ENCODE measurements at places on chromosomes 3 and 15.

DNA sequence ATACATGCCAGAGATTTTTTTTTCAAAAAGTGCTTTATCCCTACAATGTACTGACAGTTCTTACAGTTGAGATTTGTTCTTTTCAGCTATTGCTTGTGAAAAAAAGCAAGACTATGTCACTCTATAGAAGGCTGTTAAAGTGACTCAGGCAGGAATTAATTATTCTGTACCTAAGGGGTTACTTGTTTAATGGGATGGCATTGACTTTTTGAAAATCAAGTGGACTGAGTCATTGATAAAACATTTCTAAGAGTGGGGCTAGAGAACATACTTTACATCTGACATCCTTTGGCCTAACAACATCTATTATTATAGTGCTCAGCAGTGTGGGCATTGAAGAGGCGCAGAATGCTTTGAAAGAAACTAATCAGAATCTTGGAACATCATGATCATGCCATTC is 34.3 kb downstream of the INTS14 start:
- no peak for DNase-seq

GRCh38 chr3:38582941-38583645 is 66.4 kb downstream of the SCN5A start:
- no peak for DNase-seq

DNA sequence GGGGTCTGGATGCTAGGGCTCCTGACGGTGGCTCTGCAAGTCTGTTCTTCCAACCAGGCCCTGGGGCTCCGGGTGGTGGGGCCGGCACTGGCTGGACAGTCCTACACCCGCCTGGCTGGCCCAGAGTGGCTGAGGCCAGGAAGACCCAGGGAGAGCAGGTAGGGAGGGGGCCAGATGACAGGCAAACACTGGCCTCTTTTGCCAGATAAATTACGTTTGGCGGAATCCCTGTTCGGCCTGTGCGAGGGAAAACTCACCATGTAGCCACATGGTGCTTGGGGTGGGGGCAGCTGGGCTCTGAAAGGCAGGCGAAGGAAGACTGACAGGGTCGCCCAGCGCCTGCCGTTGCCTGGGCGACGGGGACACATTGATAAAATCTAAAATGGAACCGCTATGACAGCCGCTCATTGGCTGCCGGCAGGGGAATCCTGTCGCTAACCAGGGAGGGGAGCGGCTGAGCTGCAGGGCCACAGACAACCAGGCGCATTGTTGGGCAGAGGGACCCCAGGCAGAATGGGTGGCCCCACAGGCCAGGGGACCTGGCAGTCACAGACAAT is 30.4 kb downstream of the IQSEC1 start:
- DNase-seq: no peak

GRCh38 chr3:140610544-140610943 is 67.3 kb upstream of the TRIM42 start:
- no peak for DNase-seq

DNA sequence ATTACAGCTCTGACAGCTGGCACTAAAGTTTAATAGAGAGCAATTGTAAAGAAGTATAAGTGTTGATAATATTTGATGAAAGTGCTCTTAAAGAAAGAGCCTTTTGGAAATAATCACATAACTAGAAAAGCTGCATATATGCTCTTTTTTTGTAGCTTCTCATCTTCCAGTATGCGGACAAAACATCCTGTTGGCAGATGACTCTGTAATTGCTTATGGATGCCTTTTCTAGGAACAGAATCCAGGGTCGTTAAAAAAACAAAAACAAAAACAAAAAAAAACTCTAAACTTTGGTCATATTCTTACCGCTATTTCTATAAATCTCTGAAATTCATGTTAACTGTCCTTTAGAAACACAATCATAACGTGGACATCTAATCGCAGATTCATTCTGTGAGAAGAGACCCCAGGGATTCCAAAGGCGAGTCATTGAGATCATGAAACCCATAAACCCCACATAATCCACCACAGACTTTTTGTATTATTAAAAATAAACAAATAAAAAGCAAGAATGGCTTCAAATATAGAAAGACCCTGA is 109.8 kb downstream of the EPHA3 start:
- DNase-seq: no peak

- no peak for DNase-seq
These were observed 13.6 kb downstream of the C3orf20 start for GRCh38 chr3:14688525-14688924.

DNA sequence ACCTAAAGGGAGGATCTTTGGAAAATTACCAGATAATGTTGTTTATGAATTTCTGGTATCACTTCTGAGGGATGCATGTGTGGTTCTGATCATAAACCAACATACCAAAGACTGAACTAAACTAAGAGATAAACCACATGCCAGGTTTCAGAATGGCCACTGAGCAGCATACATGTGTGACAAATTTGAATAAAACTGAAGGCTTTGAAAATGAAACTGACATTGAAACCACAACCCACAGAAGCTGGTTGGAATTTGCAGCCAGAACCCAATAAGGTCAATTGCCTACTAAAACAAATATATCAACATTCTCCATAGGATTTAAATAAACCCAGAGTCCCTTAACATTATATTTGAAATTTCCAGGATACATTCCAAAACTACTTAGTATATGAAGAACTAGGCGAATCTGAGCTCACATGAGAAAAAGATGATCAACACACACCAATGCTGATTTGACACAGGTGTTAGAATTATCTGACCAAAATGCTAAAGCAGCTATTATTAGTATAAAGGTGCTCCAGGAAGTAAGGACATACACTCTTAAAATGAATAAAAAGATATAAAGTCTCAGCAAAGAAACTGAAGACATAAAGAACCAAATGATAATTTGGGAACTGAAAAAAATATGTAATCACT is 125.0 kb downstream of the ZNF280D start:
- no peak for DNase-seq

DNA sequence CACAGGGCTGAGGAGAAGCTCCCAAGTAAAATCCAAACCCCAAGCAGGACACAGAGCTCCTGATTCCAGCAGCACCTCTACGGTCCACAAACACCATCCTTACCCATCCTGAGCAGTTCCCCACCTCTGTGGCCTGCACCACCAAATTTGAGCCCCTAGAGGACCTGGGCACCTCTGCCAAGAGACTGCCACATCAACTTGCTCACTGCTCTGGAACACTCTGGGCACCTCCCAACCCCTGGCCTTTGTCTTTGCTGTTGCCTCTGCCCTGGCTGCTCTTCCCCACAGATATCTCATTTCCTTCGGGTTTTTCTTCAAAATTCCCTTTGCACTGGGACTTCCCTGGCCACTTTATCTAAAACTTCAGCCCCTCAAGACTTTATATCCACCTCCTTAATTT is 5.8 kb downstream of the RLBP1 start:
- no peak for DNase-seq

- DNase-seq: no peak
These were observed 133.5 kb downstream of the ADAMTS9 start for GRCh38 chr3:64554096-64554920.

DNA sequence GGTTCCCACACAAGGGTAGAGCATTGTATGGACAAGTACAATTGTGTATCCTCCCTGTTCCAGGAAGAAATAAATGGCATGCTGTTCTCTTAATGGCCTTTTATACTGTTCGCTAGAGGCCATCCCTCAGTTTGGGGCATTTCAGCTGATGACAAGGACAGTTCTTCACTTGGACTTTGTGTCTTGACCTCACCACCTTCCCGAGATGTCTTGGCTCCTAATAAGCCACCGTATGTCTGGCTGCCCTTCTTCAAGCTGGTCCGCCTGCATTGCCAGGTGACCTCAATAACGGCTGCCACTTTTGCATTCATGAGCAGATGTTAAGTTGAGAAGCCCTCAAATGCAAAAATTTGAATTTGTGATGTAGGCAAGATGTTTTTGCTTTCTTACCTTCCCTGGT is 24.1 kb downstream of the ZBTB38 start:
- no peak for DNase-seq

GRCh38 chr3:154168998-154169795 is 48.0 kb downstream of the ARHGEF26 start:
- no peak for DNase-seq

GRCh38 chr3:111047042-111047441 is 24.6 kb upstream of the NECTIN3 start:
- DNase-seq: no peak

DNA sequence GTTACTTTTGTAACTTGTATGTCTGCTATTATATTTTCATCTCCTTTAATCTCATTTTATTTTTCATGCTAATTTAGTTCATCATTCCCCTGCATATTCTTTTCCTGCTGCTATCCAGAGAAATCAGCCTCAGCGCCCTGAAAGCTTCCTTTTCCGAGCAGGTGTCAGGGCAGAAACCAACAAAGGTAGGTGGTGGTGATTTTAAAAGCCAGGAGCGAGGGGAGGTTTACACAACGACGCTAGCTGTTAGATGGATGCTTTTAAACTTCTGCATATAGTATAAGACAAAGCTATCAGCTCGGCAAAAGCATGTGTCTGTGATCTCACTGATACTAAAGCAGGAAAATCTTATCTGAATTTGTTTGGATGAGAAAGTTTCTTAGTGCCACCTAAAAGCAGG is 75.0 kb downstream of the LRCH3 start:
- no peak for DNase-seq

DNA sequence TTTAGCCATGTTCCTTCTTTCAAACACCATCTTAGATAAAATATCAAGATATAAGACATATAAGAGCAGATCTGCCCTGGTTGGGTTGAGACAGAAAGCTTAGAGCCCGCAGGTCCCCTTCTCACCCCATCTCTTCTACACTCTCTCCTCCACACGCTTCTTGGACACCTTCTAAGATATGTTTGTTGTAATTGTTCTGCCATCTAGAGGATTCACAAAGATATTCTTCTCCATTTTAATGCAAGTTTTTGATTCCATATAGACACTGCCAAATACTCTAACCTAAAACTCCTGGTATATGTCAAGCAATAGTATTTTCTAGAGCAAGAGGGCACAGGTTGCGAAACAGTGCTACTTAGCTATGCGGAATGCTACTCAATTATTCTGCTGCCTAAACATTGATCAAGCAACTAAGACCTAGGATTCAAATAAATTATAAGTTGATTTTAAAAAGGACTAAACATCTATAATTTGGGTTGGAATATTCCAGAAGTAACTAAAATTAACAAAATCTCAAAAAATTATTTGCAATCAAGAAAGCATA is 6.8 kb downstream of the CHRM5 start:
- no peak for DNase-seq

- DNase-seq: no peak
These were observed 51.9 kb downstream of the RHCG start for GRCh38 chr15:89444241-89445225.

GRCh38 chr15:32717426-32718226 is at the start of gene GREM1:
Gene GREM1, plus strand, starts transcription at chr15:32718004. Its CDS starts 12,687 bp downstream, at chr15:32730691.
- no peak for DNase-seq

DNA sequence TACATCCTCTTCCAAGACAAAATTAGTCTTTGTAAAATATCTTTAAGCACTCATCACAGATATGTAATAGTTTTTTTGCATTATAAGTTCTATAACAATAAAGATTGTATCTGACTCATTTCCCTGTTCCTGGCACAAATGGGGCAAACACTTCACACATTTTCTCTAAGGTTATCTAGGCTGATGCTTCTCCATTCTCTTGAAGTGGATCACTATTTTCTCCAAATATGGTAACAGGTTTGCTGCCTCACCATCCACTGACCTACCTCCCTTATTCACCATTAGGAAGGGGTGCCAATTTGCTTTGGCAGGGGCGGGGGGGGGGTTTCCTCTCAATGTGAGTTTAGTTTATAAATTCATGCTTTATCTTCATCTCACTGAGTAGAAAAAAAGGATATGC is 767.7 kb upstream of the LMCD1 start:
- no peak for DNase-seq

DNA sequence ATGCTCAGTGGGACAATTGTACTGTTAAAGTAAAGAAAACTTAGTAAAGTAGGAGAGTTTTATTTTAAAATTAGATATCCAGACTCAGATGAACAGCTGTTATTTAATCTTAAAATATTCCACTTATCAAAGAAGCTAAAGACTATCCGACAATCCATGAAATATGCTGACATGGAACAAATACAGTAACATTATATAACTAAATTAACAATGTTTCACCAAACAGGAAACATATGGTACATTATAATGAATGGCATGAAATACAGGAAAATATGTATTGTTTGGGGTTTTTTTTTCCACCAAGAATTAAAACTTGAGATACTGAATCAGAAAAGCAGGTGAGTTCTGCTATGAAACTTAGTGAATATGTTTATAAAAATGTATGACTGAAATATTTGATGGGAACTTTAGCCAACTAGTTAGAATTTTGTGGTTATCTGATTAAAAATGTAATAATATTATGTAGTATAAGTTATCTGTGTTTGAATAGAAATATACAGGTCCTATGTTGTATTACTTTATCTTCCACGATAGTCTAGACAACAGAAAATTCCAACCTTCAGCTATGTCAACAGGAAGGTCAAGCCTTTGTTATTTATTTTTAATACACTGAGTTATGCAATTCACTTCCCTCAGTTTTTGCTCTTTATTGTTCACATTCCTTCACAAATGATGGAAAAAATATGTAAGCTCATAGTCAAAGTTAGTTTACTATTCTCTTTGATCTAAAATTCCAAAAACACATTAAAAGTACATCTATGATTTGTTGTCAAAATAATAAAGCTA is 72.7 kb downstream of the UACA start:
- DNase-seq: no peak

DNA sequence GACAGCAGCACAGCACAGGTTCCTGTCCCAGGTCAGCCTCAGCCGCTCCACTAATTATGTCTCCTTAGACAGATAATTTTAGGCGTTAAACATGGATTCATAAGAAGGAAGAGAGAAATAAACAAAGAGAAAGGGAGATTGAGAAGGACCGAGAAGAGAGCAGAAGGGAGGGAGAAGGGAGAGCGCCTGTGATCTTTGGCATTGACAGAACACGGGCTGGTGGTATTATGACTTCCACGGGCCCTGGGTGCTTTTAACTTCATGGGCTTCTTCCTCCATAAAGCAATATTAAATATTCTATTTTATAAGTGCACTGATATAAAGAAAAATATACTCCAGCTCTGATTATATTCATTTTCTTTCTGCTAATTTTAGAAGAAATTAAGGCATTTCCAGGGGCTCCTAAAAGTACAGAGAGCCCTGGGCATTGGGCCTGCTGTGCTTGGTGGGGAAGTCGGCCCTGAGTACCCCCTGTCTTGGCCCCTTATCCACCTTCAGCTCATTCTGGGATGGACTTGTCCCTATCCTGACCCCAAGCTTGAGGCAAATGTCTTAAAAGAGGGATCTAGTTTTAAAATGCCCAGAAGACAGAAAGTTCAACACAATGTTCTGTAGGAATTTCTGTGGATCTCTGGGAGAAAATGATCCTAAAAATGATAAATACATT is 135.3 kb downstream of the MEX3B start:
- no peak for DNase-seq

- peak; percentile 61 for DNase-seq
These were observed 158.6 kb upstream of the NR2F2 start for GRCh38 chr15:96171853-96172296.

GRCh38 chr3:98557324-98558010 is 25.7 kb downstream of the GPR15 start:
- no peak for DNase-seq

- DNase-seq: no peak
These were observed 61.5 kb upstream of the CORO2B start for GRCh38 chr15:68517285-68517761.

- no peak for DNase-seq
These were observed 470.2 kb upstream of the TPRG1 start for GRCh38 chr3:188701485-188701969.

- DNase-seq: no peak
These were observed 15.9 kb upstream of the PIAS1 start for GRCh38 chr15:68038246-68038645.

GRCh38 chr15:58227706-58228543 is 89.7 kb downstream of the AQP9 start:
- peak; percentile 39 for DNase-seq

- DNase-seq: no peak
These were observed 388.3 kb downstream of the MFSD1 start for GRCh38 chr3:159189994-159190669.

- DNase-seq: no peak
These were observed 150.5 kb upstream of the PRR20G start for GRCh38 chr3:127438371-127438770.
